ENCODE measurements at places on chromosomes 3 and 15.

- no peak for DNase-seq
Measured at GRCh38 chr3:139113231-139113992, 68.7 kb upstream of the PRR23C start.

GRCh38 chr15:60115579-60116380 lies 111.7 kb downstream of the FOXB1 start:
- no peak for DNase-seq

GRCh38 chr15:39713846-39714245 lies 68.8 kb downstream of the FSIP1 start:
- no peak for DNase-seq

DNA sequence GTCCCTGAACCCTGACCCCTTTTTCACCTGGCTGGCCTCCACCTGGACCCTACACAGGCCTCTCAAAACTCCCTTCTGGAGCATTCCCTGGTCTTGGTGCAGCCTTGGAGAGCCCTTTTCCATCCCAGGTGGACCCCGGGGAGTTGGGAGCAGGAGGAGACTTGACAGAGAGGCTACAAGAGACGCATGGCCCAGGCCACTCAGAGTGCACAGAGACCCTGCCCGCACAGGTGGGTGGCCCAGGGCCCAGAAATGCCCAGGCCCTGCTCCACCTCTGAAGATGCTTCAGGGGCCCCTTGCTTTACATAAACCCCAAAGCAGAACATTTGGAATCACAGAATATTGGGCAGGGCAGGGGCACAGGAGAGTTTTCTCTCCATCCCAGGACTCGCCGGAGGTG lies 34.4 kb downstream of the CYP11A1 start:
- no peak for DNase-seq

DNA sequence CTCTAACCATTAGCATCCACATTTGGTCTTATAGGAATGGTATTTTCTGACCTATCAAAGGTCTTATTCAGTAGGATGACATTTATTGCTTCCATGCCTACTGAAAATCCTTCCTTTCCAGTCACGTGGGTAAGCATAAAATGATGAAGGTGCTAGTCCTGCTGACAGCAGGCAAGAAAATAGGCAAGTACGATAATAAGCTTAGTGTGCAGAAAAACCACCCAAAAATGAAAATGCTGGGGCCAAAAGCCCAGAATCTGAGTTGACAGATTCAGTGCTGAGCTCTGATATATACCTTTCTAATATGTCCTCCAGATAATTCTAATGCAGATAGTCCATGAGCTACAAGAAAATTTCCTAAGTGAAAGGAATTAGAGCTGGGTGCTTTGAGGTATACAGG lies 194.8 kb downstream of the WDR72 start:
- DNase-seq, result no peak

All from stimulated activated CD4-positive, alpha-beta T cell treated with anti-CD3 and anti-CD28 coated beads, TNF-alpha, amount 100 ng/mL, for 24 hours (primary cell).